ENCODE measurements at places on chromosomes 4 and X.

GRCh38 chrX:150770623-150771022, 77.4 kb downstream of the MTMR1 start:
- DNase-seq, result no peak

DNA sequence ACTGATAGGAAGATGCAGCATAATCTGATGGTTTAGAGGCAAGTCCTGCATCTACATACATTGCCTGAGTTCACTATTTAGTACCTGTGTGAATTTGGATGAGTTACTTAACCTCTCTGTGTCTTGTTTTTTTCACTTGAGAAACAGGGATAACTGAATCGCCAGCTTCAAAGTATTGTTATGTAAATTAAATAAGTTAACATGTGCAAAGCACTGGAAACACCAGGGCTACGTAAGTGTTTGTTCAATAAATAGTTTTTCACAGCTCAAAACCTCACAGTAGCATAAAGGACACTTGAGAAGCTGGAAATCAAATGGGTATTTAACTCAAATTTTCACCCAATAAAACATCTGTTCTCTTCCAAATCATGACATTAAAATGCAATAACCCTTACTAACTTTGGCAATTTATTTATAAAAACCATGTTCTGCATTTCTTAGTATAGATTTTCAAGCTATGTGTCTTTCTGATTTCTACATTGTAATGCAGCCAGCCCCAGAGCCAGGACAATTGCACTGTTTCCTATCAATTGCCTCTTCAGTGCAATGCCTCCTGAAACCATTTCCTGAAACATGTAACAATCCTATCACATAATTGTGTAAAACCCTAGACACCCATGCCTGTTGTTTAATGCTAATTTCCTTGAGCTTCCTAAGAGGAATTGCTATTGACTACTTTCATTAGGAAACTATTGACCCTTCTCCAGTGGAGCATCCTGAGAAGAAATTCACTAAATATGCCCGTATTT, 177.1 kb downstream of the UNC5C start:
- no peak for DNase-seq

DNA sequence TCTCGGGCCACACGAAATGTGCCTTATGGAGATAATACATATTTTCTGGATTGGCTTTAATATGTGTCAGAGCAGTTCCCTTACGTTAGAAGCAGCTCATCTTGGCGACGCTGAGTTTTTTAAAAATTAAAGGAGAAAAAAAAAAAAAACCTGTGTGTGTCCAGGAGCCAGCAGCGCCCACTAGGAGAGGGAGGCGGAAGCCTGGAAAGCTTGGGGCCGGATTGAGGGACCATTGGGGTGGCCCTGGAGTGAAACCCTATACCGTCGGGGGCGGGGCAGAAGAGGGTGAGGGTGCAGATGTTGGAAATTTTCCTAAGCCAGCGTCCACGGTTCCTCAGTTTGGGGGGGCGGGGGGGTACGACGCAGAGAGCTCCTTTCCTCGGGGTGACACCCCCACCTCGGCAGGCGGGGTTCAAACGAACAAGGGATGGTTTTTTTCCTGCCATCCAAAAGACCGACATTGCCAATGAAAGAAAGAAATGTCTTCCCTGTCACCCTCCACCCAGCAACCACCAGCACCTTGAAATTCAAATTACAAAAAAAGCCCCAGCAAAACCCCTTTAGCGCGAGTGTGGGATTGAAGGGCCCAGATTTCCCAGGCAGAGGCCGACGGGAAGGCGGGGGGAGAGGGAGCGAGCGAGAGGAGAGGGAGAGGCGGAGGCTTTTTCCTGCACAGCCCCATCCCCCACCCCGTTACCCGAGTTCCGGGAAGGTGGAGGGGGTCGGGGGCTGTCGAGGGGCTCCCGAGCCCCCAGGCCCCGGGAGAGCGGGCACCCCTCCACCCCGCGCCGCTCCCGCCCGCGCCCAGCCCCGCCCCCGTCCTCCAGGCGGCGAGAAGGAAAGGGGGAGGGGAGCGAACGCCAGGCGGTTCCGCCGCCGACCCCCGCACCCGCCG, 859 bp downstream of the SMARCA1 start:
- DNase-seq, result no peak

GRCh38 chr4:94451051-94451694, 569 bp upstream of the PDLIM5 start:
- no peak for DNase-seq

- DNase-seq, result no peak
Measured at GRCh38 chrX:51569561-51569960, 49.2 kb downstream of the CENPVL3 start.

DNA sequence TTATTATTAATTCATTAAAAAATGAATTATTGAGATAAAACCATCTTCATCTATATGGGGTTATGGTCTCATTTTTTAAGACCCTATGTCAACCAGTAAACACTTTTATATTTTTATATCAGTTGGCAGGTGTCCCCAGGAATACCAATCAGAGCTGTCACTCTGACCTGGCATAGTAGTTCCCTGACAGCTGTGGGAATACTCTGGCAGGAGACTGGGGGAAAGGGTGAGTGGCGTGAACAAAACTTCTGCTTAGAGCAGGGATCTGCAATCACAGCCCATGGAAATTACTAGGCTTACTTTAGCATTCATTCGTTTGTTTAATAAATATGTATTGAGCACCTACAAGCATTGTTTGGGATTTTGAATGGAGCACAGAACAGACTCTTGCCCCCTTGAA, 254.1 kb upstream of the KLF3 start:
- DNase-seq, result no peak

DNA sequence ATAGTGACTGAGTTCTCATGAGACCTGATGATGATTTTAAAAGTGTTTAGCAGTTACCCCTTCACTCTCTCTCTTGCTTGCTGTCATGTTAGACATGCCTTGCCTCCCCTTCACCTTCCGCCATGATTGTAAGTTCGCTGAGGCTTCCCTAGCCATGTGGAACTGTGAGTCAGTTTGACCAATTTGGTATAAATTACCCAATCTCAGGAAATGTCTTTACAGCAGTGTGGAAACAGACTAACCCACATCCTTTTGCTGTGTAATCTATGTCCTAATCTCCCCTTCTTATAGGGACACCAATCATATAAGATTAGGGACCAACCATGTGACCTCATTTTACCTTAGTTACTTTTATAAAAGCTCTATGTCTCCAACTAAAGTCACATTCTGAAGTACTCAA, 677.8 kb downstream of the ADGRL3 start:
- DNase-seq, result no peak

DNA sequence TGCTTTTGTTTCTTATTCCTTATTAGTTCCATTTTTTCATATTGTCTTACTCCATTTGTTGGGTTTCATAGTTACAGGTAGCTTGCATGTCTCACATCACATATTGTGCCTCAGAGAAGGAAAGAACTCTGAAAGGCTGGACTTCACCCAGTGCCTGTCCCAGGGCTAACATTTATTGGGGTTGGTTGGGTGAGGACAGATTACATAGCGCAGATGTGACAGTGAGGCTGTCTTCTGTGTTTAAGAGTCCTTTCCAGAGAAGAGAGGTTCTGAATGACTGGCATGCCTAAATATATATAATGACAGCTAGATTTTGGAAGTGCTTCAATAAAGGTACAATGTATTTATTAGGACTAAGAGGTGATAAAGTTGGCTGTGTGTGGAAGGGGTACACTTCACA, 2.7 kb downstream of the ZNF330 start:
- no peak for DNase-seq

- no peak for DNase-seq
Measured at GRCh38 chr4:40763228-40763716, 13.5 kb downstream of the NSUN7 start.

GRCh38 chr4:74219240-74219639, 61.3 kb downstream of the MTHFD2L start:
- DNase-seq, result no peak

DNA sequence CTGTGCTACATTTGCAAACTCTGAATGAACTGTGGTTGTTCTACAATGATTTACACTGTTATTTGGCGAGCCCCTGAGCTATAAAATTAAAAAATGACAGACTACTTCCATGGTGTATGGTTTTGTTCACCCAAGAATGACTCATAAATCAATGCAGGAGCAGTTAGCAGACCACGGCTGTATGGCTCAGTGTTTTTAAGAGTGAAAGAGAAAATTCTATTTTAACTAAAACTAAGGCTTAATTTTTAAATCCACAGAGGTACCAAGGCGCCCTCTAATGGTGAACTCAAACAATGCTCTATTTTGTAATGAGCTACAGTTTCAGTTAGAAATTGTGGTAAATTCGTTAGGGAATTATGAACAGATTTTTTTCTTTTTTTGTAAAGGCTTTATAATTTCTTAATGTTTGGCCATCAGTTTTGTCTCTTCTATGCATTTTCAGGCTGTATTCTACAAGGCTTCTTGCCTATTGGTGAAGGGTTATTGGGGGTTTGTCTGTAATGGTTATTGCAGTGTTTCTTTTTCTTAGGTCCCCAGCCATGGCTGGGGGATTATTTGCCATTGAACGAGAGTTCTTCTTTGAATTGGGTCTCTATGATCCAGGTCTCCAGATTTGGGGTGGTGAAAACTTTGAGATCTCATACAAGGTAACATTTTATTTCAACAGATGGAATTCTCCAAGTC, 32.5 kb downstream of the HMGB2 start:
- no peak for DNase-seq

GRCh38 chr4:125547836-125548235, 233.1 kb downstream of the FAT4 start:
- no peak for DNase-seq

DNA sequence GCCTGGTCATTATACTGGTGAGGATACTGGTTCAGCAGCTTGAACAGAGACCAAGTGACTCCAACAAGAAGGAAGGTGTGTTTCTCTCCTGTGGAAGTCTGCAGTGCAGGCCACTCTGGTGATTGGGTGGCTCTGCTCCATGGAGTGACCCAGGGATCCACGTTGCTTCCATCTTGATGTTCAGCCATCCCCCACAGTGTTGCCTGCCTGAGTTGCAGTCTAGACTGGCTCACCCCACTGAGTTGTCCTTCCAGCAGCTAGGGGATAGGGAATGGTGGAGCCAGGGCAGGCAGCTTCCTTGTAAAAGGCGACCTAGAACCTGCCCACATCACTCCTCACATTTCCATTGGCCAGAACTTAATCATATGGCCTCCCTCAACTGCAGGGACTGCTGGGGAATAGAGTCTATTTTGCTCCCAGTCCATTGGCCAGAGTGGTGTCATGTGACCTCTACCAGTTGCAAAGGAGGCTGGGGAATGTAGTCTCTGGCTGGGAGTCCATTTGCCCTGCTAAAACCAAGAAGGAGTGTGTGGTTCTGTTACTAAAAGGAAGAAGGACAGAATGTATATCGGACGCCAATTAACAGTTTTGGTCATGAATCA, 8.0 kb downstream of the MAN2B2 start:
- no peak for DNase-seq

DNA sequence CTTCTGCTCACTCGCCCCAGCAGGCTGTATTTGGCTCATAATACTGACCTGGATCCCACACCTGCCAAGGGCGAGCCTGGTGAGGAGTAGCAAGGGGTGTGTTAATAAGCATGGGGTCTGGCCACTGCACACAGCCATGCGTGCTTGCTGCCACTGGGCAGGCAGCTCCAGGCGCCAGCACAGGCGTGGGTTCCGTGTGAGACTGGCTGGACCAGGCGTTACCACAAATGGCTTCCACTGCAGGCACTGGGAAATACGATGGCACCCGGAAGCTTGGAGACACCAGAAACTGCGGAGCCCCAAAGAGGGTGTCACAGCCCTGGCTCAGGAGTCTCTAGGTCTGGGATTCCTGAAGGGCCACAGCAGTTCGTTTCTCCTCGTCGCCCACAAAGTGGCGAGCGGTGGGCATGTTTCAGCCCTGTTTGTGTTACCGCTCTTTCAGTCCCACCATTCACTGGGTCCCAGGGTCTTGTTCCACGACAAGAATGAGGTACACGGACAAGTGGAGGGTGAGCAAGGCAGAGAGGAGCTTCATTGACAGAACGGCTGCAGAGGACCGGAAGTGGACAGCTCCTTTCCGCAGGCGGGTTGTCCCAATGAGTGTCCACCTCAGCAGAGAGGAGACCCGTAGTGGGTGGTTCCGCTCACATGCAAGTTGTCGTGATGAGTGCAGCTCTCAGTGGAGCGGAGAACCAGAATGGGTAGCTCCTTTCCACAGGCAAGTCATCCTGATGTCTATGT, 428.9 kb downstream of the EPHA5 start:
- no peak for DNase-seq

- DNase-seq, result no peak
Measured at GRCh38 chr4:2823301-2823670, 20.4 kb upstream of the ADD1 start.

DNA sequence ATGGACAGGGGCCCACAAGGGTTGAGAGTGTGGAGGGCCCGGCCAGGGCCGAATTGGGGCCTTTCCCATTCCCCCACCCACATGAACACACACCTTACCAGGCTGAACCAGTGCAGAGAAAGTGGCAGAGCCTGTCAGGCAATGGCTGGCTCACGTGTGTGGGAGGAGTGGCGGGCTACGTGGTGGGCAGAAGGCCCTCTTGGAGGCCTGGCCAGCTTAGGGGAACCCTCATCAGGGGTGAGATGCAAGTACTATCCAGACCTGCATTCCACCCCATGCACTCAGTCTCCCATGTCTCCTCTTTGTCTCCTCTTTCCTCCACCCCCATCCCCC, 965 bp downstream of the TCEAL4 start:
- DNase-seq, result no peak

DNA sequence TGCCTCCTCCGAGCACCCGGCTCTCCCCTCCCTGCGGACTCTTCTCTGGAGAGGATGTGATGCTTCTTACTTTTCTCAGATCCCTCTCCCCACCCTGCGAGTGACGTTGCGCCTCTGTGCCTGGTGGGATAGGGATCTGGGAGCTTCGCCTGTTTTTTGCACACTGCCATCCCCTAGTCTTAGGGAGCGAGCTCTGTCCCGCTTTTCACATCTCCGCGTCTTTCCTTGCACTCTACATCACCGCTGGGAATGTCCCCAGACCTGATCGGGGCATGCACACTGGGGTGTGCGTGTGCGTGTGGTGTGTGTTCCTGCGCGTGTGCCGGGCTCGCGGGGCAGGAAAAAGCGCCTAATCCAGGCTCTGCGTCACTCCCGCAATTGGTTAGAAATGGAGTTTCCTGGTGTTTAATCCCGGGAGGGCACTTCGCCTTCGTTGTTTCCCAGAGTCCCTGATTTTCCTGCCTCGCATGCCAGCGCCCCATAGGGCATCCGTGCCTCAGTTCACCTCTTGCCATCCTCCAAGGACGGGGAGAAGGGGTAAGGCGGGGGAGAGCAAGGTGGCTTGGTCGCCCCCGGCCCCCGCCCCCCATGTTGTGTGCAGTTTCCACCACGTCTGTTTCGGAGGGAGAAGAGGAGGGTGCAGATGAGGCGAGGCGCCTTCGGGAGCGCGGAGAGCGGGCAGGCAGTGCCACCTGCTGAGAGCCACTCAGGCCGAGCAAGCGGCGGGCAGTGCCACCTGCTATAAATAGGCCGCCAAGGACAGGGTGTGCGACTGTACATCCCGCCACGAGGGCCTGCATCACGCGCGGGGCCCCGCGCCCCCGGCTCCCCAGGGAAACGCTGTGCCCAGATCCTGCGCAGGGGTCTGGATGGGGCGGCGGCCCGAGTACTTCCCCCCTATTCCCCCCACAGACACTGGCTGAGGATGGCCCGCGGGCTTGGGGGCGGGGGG, 759 bp upstream of the TBC1D1 start:
- peak; percentile 6 for DNase-seq

All from stimulated activated CD8-positive, alpha-beta memory T cell treated with anti-CD3 and anti-CD28 coated beads, Interleukin-2, amount 100 ng/mL, for 1 hour (primary cell).